ENCODE measurements at places on chromosomes 7 and 10. TPM values are rescaled to one million over a fixed set of nuclear protein-coding genes. Genes with fewer than 3 reads are reported as not detected.

Gene ITPRID1
- not detected for total RNA-seq

Gene C10orf53
- not detected for total RNA-seq

Gene CFTR
- total RNA-seq = 22.3 TPM

- peak; percentile 82 for DNase-seq
Observed at GRCh38 chr7:47254081-47254977, 327.6 kb downstream of the TNS3 start.

GRCh38 chr7:20075992-20076820 is 141.0 kb downstream of the MACC1 start:
- DNase-seq = no peak

- DNase-seq = no peak
Observed at GRCh38 chr10:2476812-2477553, 590.4 kb upstream of the PFKP start.

DNA sequence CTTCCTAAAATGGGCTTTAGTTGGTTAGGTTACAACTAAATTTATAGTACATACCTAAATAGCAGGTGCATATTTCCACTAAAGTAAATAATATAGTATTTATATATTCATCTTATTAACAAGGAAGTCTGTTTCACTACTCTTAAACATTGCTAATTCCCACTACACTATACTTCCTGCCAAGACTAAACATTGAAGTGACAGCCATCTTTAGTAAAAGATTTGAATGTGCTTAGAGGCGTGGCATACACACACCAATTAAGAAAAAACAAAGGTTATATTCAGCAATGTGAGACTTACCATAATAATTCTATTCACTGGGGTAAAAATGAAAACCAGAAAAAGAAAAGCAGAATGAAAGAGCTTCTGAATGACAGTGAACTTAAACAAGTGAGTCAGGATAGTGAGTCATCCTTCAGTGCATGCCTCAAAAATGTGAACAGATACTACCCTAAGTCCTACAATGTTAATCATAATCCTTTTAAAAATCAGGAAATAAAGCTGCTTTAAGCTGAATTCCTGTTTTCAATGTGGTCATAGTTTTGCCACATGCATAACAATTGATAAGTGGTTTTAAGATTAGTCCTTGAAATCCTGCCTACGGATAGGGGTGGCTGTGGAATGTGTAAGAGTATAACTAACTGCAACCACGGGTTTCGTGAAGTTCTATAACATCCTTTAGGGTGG is 59.4 kb downstream of the USP6NL start:
- DNase-seq = no peak

DNA sequence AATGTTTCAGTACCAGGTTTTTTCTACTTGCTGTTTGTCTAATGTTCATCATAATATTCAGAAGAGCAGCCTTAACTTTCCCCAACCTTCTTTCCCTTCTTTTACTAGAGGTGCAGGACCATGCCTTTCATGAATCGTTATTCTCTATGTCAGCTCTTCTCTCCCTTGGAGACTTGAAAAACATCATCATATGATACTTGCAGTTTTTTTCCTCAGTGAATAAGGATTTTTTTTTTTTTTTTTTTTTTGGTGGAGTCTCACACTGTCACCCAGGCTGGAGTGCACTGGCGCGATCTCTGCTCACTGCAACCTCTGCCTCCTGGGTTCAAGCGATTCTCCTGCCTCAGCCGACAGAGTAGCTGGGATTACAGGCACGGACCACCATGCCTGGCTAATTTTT is 30.1 kb downstream of the SMNDC1 start:
- no peak for DNase-seq

GRCh38 chr7:158030566-158030965 is 557.1 kb downstream of the PTPRN2 start:
- DNase-seq = peak; percentile 29

DNA sequence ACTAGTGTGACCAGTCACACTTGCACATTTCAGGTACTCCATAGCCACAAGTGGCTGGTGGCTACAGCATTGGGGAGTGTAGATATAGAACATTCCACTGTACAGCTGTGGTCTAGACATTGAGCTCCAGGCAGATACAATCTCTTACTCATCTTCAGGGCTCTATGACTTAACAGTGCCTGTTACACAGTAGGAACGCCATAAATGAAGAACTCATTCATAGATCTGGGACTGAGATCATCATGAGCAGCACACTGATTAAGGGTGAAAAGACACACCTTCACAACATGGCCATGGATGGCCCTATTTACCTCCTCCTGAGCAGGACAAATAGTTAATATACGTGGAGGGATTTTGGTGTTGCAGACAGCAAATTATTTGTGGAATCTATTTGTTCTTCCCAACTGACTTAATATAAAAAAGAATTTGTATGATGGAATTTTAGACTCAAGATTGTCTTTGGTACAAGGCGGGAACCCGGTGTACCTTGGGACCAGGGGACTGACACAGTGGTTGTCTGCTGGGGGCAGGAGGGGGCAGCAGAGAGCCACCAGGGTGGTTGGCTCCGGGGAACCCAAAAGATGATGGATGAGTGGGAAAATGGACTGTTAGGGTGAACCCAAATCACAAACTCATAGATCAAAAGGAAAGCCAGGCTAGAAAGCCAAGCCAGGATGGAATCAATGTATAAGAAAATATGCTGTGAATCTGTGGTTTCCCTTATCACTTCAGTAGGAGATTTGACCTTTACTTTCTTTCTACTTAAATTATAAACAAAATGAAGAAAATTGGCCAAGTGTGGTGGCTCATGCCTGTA is 24.3 kb upstream of the CPA2 start:
- peak; percentile 47 for DNase-seq

DNA sequence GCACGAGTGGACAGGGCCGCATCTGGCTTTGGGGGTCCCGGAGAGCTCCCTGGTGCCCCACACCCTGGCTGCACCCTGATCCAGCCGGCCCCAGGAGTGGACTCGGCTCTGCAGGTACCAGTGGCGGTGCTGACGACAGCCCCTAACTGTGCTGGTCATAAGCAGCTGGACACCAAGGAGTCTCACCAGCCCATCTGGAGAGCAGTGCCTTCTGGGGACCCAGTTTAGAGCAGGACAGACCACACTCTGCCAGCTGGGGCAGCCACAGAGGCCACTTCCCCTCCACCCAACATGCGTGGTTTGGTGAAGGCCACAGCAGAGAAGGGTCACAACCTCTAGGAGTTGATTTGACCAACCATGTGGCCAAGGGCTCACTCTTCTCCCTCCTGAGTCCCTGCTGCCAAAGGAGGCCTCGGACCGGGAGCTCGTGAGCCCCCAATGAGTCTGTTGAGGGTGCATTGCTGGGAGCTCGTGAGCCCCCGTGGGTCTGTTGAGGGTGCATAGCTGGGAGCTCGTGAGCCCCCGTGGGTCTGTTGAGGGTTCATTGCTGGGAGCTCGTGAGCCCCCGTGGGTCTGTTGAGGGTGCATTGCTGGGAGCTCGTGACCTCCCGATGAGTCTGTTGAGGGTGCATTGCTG is 16.0 kb upstream of the INPP5A start:
- peak; percentile 70 for DNase-seq

DNA sequence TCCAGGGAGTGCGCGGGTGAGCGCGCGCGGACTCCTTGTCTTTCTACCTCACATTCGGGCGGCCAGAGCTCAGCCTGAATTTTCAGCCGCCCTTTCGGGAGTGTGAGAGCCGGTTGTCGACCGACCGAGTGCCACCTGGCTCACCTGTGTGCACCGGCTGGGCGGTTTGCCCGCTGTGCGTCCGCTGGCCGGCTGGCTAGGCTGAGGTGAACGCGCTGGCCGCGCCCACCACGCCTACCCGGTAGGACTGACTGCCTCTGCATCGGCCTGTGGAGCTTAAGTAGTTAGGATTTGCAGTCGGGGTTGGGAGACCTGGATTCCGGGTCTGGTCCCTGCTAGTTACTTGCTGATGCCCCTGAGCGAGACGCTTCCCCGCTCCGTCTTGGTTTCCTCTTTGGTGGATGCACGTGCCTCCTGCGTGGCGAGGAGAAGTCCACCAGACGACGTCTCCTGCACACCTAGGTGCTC is 553 bp downstream of the TSPAN15 start:
- peak; percentile 85 for DNase-seq

DNA sequence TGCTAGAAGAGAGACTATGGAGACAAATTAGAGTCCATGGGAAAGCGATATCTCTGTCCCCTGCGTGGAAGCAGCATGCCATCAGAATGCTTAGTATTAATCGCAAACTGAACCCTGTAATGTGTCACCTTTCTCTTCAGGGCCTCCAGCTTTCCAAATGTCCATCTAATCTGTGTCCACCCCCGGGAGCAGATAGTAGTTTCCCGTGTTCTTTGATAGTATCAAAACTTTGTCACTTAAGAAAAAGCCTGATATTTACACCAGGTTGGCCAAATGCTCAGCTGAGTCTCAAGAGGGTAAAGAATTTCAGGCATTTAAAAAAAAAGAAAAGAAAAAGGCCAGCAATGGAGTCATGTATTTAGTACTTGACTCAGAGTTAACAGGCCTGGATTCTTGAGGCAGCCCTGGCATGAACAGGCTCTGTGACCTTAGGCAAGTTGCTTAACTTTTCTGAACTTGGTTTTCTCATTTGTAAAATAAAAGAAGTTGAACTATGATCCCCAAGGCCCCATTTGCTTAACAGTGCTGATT is 10.4 kb upstream of the GSAP start:
- DNase-seq = no peak

GRCh38 chr7:98733036-98733435 is 116.0 kb downstream of the NPTX2 start:
- no peak for DNase-seq

- no peak for DNase-seq
Observed at GRCh38 chr10:19819419-19820033, 3.3 kb downstream of the PLXDC2 start.

DNA sequence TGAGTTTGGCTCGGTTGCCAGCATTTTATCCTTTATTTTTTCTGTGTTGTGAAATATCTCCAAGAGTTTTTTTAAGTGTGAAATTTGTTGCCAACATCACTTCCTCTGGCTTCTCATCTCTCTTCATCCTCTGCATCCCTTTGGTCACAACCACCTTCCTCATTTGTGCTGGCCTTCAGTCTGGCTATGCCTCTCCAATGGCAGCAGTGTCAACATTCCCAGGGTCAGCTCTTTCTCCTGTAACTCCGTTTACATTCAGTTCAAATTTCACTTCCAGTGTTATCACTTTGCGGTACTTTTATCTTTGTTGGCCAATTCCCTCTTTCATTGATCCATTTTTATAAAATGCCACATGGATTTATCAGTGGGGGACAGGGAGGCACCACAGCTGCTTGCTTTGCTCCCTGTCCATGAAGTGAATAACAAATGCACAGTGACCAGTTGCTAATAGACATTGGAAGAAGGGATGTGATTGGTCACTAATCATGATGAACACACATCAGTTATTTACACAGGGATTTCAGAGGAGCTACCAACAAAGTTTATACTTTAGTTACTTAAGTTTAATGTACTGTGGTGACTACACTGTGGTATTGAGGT is 311.4 kb upstream of the LRGUK start:
- DNase-seq = no peak

DNA sequence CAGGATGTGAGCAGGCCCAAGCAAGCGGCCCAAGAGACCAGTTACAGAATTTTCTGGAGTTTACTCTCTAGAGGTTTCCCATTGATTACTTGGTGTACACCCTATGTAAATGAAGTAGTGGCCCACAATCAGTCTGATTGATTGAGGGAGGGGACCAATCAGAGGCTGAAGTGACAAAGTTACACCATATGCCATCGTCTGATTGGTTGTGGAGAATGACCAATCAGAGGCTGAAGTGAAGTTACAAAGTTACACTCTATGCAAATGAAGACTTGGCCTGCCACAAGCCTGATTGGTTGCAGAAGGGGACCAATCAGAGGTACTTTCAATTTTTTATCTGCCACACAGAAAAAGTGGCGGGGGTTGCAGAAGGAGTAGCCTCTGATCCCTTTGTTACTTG is 83.7 kb downstream of the KIF20B start:
- no peak for DNase-seq

Measured in upper lobe of left lung (tissue), 6 donors.